ENCODE measurements at places on chromosomes 7 and 10. TPM values are rescaled to one million over a fixed set of nuclear protein-coding genes. Genes with fewer than 3 reads are reported as not detected.

The MOGAT3 gene
- not detected for total RNA-seq

DNA sequence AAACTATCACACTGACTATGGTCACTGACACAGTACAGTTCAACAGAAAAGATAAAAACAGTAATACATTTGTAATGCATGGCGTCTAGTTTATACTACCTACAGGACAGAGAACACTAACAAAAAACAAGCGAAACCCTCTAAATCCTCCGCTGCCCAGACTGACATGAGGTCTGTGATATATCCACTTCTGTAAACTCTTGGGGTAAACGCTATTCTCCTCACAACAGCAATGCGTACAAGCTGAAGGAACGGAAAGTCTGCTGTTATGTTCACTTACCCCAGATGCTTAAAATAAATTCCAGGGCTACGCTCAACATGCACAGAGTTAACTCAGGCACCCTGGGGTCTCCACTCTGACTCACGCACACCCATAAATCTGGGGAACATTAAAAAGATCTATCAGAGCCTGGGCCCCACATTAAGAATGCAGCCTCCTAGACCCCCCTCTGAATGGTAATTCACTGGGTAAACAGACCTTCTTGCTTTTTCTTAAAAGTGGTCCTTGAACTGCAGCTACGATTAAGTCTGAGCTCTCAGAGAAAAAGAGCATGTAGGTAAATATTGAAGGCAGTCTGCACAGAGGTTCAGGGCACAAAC is 105.6 kb downstream of the CTBP2 start:
- no peak for DNase-seq

GRCh38 chr10:110013630-110014293 is 6.0 kb downstream of the ADD3 start:
- DNase-seq = no peak

The ACTL6B gene
- not detected for total RNA-seq

DNA sequence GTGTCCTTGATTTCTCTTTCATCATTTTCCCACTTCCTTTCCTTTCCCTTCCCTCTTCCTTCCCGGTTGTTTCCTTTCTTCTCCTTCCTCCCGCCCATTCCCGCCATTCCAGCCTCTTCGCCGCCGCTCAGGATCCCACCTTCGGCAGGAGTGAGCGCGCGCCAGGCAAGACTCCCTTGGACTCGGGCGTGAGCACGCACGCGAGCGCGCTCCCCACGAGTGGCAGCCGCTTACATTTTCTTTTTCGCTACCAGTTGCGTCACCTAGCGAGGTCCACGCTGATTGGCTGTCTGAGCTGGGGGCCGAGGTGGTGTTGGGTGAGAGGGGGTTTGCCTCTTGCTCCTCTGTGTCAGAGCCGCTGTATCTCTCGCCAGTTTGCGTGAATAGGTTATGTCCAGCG is 11.8 kb downstream of the ZAN start:
- peak; percentile 60 for DNase-seq

GRCh38 chr7:45068236-45069023 is 20.3 kb downstream of the NACAD start:
- no peak for DNase-seq

DNA sequence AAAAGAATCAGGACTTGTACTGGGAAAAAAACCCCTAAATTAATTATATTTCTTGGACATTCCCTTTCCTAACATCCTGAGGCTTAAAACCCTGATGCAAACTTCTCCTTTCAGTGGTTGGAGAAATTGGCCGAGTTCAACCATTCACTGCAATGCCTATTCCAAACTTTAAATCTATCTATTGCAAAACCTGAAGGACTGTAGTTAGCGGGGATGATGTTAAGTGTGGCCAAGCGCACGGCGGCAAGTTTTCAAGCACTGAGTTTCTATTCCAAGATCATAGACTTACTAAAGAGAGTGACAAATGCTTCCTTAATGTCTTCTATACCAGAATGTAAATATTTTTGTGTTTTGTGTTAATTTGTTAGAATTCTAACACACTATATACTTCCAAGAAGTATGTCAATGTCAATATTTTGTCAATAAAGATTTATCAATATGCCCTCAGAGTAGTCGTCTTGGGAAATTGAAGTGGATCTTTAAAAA is 6.6 kb downstream of the EMX2 start:
- DNase-seq = no peak

- DNase-seq = no peak
Measured at GRCh38 chr10:124086097-124086710, 7.2 kb downstream of the CHST15 start.

- no peak for DNase-seq
Measured at GRCh38 chr7:29482056-29482455, 81.6 kb upstream of the PRR15 start.

The ITPRID1 gene
- not detected for total RNA-seq

DNA sequence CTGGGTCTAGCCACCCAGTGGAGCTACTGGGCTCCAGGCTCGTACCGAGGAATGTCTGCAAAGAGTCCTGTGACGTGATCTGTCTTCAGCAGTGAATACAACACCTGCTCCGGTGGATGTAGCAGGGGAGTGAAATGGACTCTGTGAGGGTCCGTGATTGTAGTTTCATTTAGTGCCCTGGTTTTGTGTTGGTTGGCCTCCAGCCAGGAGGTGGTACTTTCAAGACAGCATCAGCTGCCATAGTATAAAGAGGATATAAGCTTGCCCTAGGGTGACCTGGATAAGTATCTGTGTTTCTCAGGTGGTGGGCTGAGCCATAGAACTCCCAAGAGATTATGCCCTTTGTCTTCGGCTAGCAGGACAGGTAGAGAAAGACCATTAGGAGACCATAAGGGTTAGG is 24.6 kb upstream of the WNT2 start:
- no peak for DNase-seq

The CALHM2 gene
- total RNA-seq = 35.8 TPM

DNA sequence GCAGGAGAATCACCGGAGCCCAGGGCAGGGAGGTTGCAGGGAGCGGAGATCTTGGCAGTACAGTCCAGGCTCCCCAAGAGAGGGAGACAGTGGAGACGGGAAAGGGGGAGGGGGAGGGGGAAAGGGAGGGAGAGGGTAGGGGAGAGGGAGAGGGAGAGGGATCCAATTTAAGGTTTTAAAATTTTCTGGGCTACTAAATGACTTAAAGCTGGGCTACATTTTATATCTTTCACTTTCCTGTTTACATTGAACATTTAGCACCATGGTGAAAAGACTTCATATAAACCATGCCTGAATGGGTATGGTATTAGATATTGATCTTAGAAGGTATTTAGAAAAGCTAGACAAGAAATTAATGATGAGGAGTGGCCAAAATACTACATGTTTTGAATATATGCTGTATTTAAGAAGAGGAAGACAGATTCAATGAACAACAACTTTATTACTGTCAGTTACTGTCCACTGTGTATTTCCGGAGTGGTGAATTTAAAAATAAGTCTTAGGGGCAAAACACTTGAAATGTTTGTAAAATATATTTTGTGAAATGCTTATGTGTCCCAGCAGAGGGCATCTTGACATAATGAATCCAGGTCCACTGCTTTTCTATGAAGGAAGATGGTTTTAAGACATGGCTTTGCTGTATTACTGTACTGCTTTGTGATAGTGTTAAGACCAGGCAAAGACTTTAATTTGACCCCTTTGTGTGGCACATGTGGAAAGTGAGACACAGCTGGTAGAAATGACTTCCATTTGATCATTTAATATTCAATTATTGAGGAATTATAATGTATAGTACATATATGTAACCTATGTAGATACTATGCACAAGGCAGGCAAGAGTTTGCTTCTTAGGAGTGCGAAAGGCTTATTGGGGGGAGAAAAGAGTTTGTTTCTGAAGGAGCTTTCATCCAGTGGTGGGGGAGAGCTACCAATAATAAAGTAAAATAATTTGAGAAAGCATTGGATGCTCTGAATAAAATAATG is 52.8 kb downstream of the NRF1 start:
- peak; percentile 84 for DNase-seq

GRCh38 chr10:50367732-50368131 is 116.4 kb upstream of the ASAH2 start:
- peak; percentile 63 for DNase-seq

DNA sequence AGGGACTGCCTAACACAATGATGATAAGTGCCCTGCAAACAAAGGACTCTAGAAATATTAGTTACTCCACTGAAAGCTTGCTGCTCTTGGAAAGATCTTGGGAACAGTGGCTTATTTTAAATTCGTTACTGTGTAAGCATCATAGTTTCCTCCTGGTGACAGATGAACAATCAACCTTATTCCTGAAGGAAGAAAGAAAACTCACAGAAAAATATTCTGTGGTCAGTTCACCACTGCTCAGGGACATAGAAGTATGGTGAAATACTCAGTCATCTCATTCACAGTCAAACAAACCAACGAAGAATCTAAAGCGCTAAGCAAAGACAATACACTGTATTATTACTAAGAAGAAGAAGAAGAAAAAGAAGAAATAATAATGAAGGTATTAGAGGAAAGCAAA is 27.8 kb downstream of the MKX start:
- DNase-seq = no peak

- no peak for DNase-seq
Measured at GRCh38 chr7:52959336-52959735, 76.1 kb upstream of the POM121L12 start.

The GPR85 gene
- total RNA-seq = 9.2 TPM

DNA sequence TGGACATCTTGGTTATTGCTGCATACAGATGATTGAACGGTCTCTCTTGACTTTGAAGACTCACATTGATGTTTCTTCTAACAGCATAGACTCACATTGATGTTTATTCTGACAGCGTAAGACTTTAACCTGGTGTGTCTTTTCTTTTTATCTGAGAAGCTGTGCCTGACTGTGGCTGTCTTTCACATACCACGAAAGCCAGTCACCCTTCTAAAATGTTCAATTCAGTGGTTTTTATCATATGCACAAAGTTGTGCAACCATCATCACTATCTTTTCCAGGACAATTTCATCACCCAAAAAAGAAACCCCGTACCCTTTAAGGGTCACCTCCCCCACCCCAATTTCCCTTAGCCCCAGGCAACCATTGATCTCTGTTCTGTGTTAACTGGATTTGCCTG is 24.7 kb downstream of the CELF2 start:
- peak; percentile 5 for DNase-seq

- DNase-seq = no peak
Measured at GRCh38 chr7:130897515-130898419, 163.8 kb upstream of the KLF14 start.

DNA sequence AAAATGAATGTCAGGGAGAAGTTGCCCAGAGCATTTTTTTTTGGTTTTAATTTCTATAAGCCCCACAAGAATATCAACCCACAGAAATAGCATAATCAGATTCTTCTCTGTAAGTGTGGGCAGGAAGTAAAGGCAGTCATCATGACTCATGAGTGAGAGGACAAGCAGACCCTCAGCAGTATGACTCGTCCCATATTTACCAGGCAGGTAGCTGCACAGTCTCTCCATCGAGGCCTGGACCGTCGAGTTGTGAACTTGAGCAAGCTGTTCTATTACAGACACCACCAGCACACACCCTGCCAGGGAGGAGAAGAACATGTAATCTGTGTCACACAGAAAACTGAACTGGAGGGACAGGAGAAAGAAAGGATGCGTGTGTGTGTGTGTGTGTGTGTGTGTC is 37.8 kb downstream of the AOAH start:
- peak; percentile 75 for DNase-seq

- DNase-seq = no peak
Measured at GRCh38 chr10:6574664-6575176, 5.4 kb downstream of the PRKCQ start.

GRCh38 chr7:16889305-16889704 is 7.5 kb upstream of the AGR3 start:
- DNase-seq = no peak

GRCh38 chr7:115232041-115232440 is 310.1 kb downstream of the MDFIC start:
- peak; percentile 53 for DNase-seq

The CFAP69 gene
- 6.2 TPM for total RNA-seq

The TCERG1L gene
- total RNA-seq = not detected

The SMO gene
- 12.6 TPM for total RNA-seq

DNA sequence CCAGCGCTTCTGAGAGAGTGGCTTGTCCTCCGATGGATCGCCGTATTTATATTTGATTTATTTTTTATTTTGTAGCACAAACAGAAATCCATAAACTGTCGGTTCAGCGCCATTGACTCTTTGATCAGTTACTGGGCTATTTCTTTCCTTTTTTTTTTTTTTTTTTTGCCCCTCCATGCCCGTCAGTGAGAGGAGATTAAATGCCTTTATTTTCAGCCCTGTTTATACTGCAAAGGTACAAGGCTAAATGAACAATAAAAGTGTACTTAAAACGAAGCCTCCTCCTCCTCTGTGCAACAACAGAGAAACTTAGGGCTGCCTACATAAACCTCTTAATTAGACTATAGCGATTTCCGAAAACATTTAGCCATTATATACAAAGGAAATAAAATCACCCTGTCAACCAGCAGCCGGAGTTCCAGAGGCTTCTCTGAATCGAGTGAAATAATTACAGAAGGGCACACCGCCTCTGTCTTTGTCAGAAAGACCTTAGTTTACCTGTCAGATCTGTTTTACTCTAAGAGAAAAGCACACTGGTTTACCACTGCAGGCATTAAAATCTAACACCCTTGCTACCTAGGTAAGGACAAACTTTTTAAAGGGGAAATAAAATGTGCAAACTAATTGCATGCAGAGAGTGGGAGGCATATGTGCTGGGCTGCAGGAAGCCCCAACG is 3.5 kb downstream of the EBF3 start:
- DNase-seq = no peak

- no peak for DNase-seq
Measured at GRCh38 chr7:138630059-138630610, 71.0 kb downstream of the SVOPL start.

DNA sequence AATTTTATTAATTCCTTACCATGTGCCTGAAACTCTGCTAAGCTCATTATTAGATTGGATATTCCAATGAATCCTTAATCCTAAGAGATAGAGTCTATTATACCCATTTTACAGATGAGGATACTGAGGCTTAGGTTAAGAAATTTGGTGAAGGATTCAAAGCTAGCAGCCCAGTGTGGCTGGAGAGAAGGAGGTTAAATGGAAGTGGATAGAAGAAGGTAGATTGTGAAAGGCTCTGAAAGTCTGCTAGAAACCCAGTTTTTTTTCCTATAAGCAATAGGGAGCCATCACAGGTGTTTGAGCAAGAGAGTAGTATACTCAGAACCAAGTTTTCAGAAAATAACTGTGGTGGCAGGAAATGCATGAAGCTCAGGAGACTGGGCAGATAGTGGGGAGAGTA is 265.8 kb upstream of the NEBL start:
- DNase-seq = no peak

DNA sequence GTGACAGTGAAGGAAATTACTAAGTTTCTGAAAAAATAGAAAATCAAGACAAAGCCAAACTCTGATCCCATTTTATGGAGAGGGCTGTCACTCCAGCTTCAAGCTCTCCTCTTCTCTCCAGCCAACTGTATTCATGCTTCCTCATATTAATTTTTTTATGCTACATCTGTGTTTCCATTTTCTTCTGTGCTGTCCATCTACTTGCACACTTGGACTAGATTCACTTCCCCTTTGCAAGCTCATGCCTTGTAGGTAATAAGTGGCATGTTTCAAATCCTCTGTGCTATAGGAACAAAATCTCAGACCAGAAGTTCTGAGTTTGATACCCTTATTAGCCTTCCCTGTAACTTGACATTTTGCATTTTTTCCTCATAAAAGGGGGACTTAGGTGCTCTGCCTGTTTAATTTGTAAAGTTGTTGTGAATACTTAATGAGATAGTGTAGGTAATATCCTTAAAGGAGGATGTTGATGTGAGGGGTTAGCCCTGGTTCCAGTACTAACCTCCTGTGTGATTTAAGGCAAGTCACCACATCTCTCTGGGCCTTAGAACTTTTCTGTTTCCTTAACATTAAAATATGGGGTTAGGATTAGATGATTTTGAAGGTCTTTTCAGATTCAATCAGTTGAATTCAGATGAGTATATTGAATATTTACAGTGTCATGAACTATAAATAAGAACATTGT is 358.8 kb downstream of the BBS9 start:
- DNase-seq = no peak
